ENCODE measurements at places on chromosomes 11 and 22.
A peak's percentile ranks its signal among the peaks of the same experiment; 100 is the strongest.

GRCh38 chr11:65546217-65546958, 11.8 kb downstream of the LTBP3 start:
- peak; percentile 92 for DNase-seq

- no peak for DNase-seq
These were observed 16.2 kb upstream of the RRAS2 start for GRCh38 chr11:14374922-14375830.

DNA sequence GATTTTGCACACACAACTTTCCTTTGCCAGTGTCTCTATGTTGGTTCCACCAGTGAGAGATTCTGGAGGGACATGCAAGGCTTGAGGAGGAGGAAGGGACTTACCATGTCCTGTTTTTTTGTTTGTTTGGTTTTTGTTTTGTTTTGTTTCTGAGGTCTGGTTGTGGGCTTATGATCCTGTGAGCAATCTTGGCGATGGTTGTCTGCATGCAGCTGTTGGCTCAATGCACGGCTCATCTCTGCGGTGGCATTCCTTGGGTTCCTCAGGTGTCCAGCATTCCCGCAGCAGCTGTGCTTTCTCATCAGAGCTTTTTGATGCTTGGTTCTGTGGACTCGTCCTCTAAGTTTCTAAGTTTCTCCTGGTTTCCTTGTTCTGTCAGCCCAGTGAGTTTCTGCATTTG, 4.8 kb upstream of the NNMT start:
- no peak for DNase-seq

DNA sequence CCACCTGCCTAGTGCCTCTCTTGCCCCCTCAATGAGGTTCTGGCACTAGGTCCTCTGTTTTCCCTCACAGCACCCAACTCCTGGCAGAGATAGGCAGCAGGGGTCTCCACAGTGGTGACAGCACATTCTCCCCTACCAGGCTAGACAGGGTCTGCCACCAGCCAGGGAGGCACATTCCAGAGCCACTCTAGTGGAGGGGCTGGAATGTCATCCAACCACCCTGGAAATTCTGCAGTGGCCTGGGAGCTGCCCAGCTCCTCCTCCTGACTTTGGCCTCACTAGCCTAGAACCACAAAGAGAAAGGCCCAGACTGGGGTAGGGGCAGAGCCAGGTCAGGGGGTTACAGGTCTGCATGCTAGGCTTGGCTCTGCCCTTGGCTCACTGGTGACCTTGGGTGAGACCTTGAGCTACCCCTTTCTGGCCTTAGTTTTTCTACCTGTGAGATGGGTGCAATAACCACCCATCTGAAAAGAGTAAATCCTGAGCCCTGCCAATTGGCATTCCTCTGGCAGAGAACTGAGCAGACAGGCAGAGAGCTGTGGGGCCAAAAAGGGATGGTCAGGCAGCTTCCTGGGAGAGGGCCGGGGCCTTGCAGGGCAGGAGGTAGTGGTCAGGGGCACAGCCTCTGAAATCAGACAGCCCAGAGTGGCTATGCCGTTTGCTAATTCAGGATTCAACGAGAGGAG, 7.1 kb downstream of the P2RY2 start:
- DNase-seq, result no peak

- DNase-seq, result no peak
These were observed 77.0 kb downstream of the DDIAS start for GRCh38 chr11:82978422-82979099.

- DNase-seq, result no peak
These were observed 190.4 kb downstream of the MIAT start for GRCh38 chr22:26847816-26848215.

DNA sequence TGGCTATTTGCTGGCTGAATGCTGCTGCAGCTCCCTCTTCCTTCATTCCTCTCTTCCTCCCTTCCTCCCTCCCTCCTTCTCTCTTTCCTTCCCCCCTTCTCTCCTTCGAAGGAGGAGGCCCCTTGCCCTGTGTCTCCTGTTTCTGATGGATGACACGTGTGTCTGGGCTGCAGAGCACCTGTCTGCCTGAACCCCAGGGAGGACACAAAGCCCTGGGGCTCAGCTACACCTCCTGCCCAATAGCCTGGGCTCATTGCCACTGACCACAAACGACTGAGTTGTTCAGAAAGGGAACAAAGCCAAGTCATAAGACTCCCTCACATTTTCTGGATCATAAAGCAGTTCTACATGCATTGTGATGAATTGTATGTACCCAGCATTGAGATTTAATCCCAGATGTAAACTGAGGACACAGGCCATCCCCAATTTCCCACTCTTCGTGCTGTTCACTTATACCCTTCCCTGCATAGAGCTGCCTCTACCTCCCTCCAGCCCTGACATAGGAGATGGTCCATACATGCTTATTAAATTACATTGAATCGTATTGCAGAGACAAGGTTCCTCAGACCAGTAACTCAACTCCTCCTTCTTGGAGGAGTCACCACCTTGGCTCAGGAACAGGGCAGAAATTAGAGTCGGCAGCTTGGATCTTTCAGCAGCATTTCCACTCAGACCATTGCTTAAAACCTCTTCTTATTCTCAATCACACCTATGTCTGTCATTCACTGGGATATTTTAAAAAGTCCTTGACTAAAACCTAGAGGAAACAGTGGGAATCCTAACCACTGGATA, 1.2 kb downstream of the CSRP3 start:
- DNase-seq, result no peak

DNA sequence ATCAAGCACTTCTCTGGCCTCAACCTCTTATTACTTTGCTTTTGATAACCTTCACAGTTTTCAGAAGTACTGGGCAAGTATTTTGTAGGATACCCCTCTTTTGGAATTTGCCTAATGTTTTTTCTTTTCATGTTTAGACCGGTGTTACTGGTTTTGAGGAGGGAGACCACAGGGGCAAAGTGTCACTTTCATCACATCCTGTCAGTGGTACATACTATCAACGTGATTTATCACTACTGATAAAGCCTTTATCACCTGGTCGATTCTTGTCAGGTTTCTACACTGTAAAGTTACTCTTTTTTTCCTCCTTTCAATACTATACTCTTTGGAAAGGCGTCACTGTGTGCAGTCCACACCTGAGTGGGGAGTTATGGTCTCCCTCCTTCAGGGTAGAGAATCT, 26.7 kb downstream of the QSER1 start:
- DNase-seq, result no peak

- no peak for DNase-seq
These were observed 8.2 kb downstream of the SUSD2 start for GRCh38 chr22:24189249-24190158.

All from GM06990 (cell line).